Osteoblast (primary cell): ENCODE measurements at places on chromosomes 11 and 22.

GRCh38 chr11:41281131-41281742 lies 178.2 kb downstream of the LRRC4C start:
- DNase-seq, result no peak

DNA sequence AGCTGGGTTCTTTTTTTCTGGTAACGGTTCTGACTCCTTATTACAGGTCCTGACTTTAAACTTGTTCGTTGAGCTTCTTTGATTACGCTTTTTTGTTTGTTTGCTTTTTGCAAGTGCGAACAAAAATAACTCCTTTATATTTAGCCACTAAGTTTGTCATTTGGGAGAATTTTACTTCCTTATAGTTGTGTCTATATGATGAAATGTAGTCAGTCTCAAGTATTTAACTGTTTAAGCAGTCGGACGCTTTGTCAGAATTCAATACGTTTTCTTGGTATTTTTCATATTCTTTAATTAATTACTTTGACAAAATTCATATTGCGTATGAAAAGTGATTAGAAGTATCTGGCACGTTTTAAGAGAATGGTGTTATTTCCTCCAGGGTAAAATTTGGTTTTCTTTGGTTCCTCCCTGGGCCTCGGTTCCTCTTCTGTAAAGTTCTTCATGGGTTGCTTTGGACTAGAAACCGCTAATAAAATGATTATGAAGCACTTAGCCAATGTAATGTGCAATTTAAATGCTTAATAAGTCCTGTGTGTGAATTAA lies 1.3 kb downstream of the CBL start:
- DNase-seq, result no peak

- DNase-seq, result peak; percentile 78
These were observed 25.6 kb upstream of the TENM4 start for GRCh38 chr11:79466411-79466810.

DNA sequence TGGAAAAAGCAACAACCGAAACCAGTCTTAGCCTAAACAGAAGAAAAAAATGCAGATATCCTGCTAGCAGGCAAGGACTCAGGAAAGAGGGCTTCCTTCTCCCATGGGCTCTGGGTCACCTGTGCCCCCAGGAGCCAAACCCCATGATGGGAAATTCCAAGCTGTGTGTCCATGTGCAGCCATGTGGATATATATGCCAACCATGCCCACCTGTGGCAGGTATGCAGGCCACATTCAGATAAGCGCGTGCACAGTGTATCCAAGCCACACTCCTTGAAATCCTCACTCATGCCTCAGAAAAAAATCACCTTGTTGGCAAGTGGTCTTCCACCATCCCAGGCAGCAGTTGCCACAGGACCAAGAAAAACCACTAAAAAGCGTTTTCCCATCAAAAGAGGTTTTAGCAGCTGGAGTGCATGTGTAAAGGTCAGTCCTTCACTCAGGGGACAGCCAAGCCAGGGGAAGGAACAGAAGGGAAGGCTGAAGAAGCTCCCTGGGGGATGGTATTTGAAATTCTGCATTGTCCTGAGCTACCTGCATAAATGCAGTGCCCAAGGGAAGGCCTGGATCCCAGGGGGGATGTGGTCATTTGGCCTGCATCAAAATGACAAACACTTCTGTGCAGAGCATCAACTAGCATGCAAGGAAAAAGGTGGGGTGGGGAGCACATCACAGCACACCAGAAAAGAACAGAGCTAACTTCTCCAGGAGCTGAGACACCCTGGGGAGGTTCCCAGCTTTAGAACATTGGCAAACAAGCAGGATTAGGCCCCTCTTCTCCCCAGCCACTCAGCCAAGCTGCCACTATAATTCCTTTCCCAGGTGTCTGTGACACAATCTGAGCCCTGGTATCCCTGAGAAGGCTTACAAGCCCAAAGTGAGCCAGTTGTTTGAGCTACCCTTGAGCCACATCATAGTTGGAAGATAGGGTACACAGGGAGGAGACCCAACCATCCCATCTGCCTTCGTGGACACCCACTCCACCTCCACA lies 76.2 kb downstream of the GALNT18 start:
- DNase-seq, result no peak
